Calu3 (cell line): ENCODE measurements at places on chromosomes 13 and 19.

DNA sequence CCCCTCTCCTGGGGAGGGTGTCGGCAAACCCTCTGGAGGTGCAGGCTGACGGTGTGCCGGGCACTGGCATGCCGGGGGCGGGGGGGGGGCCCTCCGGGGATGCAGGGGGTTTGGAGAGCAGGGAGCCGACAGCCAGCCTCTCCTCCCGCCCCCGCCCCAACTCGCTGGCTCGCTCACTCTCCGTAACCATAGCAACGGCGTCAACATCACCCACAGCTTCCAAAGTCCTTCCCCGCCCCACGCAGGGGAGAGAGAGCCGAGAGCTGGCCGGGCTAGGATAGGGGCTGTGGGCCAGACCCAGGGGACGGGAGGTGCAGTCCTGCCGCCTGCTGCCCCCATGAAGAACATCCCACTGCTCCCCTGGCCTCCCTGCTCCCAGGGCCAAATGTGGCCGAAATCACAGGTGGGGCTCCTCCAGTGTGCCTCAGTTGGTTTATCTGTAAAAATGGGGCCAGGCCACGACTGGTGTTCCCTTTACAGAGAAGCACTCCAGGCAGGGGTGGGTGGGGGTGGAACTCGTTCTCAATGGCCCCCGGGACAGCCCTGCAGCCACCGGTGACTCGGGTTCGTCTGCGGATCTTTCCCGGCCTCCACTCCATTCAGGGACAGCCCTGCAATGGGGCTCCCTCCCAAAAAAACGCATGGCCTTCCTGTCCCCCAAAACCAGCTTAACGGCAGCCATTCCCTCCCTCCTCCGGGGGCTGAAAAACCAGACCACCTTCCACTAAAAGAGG, 3.2 kb downstream of the KLF16 start:
- DNase-seq, result peak; percentile 62

DNA sequence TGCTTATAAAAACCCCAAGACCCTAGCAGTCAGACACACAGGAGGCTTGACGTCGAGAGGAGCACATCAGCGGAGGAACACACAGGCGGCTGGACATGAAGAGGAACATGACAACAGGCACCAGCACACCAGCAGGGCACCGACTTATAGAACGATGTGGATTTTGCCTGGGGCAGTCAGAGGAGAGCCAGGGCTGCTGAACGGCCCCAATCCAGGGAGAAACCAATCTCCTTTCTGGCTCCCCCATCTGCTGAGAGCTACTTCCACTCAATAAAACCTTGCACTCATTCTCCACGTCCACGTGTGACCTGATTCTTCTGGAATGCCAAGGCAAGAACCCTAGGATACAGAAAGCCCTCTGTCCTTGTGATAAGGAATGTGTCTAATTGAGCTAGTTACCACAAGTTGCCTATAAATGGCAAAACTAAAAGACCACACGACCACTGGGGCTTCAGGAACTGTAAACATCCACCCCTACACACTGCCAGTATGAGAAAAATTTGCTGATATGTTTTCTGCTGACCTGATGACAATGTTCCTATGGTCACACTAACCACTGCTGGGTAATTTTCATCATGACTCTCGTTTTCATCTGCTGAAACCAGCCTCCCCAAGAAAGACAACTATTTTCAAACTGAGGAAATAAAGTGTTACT, 35.8 kb upstream of the CEACAM21 start:
- no peak for DNase-seq

DNA sequence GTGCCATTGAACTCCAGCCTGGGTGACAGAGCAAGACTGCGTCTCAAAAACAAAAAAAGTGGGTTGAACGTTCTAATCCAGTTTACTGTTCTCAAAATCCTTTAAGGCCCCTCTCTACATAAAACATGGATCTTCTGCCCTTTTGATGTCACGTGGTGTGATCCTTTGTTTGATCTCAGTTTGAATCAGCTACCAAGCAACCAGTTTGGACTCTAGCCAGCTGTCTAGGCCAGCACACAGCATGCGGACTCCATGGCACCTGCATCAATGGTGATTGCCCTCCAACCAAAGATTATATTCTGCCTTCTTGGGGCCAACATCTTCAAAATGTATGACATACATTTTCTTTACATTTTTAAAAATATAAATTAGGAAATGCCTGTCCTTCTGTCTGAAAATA, 365.4 kb downstream of the NDFIP2 start:
- DNase-seq, result no peak

DNA sequence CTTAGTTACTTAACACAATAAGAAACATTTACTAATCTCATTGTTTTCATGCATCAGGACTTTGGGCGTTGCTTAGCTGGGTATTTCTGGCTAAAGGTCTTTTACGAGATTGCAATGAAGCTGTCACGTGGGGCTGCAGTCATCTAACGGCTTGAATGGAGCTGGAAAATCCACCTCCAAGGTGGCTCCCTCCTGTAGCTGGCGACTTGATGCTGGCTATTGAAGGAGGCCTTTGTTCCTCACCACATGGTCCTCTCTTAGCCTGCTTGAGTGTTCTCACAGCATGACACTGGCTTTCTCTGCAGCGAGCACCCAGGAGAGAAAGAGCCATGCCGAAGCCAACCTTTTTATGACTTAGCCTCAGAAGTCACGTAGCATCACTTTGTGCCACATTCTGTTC, 92.0 kb downstream of the NHLRC3 start:
- DNase-seq, result no peak

DNA sequence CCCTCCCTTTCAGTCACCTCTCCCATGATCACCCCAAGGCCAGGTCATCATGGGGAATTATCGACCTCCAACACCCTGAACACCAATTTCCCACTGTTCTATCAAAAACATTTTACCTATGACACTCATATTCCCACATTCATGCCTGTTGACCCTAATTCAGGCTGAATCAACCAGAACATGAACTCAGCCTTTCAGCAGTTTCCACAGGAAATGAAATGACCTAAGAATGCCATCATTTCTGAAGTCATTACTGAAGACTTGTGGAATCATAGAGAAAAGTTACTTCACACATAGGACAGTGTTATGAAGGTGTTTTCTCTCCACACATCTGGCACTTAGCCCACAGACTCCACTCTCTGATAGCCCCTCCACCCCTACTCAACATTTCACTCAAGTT, 29.9 kb upstream of the FAM124A start:
- DNase-seq, result no peak

GRCh38 chr13:20035130-20035529, 76.6 kb downstream of the ZMYM2 start:
- DNase-seq, result no peak

- no peak for DNase-seq
Measured at GRCh38 chr19:30602661-30603350, 230.6 kb downstream of the ZNF536 start.

GRCh38 chr13:77338961-77339401, 12.1 kb upstream of the MYCBP2 start:
- DNase-seq, result no peak

GRCh38 chr13:99226513-99226912, 25.9 kb downstream of the UBAC2 start:
- DNase-seq, result no peak

GRCh38 chr13:49206641-49207040, 13.5 kb upstream of the MLNR start:
- no peak for DNase-seq

- peak; percentile 88 for DNase-seq
Measured at GRCh38 chr19:35153701-35154524, 622 bp upstream of the FXYD5 start.

GRCh38 chr13:89920461-89920860, 1427.0 kb upstream of the MIR17HG start:
- no peak for DNase-seq

DNA sequence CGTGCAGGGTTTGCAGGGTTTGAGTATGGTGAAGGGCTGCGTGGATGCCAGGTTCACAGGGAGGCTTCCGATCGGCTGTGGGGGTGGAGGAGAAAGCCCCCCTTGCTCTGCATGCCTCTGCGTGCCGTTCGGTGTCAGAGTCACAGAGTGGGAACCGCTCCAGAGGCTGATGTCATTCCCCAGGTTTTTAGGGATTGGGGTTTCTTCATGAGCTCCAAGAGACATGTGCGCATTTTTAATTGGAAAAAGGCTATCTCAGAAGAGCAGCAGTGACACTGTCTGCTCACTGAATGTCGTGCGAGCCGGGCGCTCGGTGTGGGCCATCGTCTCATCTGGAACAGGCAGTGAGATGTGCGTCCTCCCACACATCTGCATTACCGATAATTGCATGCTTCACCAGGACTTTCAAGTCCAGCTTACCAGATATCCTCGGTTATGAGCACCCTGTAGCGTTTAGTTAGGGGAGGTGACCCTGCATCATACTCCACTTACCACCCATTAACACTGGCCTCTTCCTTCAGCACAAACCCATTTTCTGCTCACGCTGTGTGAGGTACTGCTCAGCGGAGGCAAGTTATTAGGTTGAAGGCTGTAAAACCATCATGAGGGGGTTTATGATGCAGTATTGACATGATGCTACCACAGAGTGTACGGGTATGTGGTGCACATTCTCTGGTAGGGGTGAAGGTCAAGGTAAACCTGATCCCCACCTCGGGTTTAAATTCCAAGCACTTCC, 1.7 kb downstream of the MCF2L start:
- no peak for DNase-seq

DNA sequence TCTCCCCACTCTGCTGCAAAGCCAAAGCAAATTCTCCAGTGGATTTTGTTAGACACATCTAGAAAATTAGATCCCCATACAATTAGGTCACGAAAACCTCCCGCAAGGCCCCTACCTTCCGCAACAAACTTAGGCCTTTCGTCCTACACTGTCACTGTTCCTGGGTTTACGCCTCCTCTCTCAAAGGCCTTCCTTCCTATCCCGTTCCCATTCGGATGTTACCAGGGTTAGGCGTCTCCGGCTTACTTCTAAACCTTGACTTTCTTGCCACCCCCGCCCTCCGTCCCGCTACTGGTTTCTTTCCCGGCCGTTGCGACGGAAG, 754 bp downstream of the RNF6 start:
- no peak for DNase-seq

- peak; percentile 8 for DNase-seq
Measured at GRCh38 chr13:34124666-34125306, 306.8 kb downstream of the RFC3 start.

DNA sequence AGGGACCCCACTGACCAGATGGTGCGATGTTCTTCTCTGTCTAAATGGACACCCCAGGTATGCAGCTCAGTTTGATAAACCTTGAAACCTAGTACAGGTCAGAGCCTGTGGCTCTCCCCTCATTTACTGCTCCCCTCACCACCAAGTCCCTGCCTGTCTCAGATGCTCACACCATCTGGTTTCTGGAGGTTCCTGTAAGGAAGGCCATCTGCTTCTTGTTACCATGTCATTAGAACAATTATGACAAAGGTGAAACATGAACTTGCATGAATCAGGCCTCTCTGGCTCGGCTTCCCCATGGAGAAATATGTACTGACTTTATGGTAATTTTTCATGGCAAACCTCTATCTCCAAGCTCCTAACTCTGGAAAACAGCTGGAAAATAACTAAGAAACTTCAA, 965.7 kb downstream of the UQCRFS1 start:
- no peak for DNase-seq

- DNase-seq, result no peak
Measured at GRCh38 chr13:113405481-113406300, 41.8 kb upstream of the GRTP1 start.

DNA sequence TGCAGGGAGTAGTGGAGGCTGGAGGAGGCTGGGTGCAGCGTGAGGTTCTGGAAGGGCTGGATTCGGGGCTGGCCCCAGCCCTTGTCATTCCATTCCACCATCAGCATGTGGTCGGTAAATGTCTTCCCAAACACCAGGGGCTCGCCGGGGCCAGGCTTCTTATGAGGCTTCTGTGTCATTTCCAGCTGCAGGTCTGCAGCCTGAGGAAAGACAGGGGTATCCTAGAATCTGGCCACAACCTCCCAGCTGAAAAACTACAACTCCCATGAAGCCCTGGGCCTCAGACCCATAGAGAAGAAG, 4.4 kb downstream of the BCAT2 start:
- DNase-seq, result peak; percentile 52

GRCh38 chr13:72141855-72142519, 275.0 kb upstream of the DACH1 start:
- DNase-seq, result no peak

GRCh38 chr13:42654722-42655121, 80.8 kb downstream of the TNFSF11 start:
- DNase-seq, result no peak

DNA sequence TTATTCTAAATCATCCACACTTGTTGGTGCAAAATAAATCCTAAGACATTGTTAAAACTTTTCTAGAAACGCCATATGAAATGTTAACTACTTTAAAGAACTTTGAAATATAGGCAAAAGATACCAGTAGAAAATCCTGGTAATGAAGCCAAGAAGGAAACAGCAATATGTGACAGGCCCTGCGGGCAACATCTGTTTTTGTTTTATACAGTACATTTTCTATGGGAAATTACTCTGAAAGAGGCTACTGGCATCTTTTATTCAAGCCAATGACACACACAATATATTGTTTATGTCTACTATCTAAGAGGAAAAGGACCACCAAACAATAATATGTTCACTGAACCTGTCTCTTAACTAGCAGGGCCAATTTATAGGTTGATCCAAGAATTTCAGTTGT, 829.7 kb downstream of the PCDH17 start:
- no peak for DNase-seq

- no peak for DNase-seq
Measured at GRCh38 chr19:17754634-17755442, 3.6 kb downstream of the FCHO1 start.

DNA sequence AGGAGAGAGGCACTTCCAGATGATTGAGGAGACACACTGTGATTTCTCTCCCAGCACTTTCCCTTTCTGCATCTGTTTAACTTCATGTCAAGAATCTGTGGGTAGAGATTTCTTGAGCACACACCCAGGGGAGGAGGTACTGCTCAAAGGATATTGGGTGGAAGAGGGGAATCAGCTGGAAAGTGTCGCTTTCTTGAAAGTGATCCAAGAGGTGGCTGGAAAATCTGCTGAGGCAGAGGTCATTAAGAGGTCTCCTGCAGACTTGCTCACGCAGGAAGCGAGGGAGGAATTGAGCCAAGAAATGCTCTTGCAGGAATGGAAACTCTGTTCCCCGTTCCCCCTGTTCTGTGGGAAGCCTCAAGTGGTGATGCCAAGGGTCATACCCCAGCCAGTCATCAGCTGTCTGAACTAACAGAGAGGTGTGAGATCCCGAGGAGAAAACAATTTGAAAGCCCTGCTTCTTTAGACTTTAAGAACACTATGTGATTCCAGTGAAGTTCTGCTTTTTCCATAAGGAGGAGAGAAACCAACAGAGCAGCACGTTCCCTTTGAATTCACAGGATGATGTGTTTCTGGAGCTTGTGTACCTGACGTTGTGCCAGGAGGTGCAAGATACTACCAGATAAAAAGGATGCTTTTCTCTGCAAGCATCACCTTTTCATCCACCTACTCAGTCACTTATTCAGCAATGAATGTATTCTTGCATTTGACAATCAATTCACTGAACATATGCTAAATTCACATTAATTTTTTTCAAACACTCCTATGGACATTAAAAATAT, 163.4 kb upstream of the GPR12 start:
- DNase-seq, result no peak

DNA sequence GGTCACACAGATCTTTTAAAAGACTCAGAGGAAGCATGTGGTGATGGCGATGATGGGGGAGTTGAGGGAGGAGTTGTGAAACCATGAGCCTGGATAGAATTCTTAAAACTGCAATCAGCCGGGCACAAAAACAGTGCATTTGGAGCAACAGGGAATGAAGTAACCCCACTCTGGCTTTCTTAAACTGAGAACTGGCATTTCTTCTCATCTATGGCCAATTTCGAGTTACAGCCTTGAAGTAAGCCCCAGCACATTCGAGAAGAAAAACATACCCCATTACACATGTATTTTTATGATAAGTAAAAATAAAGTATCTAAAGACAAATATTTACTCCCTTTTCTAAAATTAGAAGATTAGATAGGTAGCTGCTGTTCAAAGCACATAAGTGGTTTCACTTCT, 70.1 kb downstream of the DCLK1 start:
- DNase-seq, result no peak
